ENCODE measurements at places on chromosomes 12 and 14. TPM values are rescaled to one million over a fixed set of nuclear protein-coding genes. Genes with fewer than 3 reads are reported as not detected.

The MMP14 gene
- total RNA-seq = 22.4 TPM

The SLC4A8 gene
- 2.6 TPM for total RNA-seq

The ARHGEF40 gene
- total RNA-seq = 13.0 TPM

The KRT73 gene
- not detected for total RNA-seq

The SYNE2 gene
- 94.2 TPM for total RNA-seq

The ADCY6 gene
- total RNA-seq = 48.3 TPM

The ACOT4 gene
- 4.9 TPM for total RNA-seq

The POTEG gene
- total RNA-seq = not detected

- DNase-seq = peak; percentile 5
These were observed 484.8 kb downstream of the EGLN3 start for GRCh38 chr14:33465846-33466700.

- no peak for DNase-seq
These were observed 179.9 kb upstream of the EEA1 start for GRCh38 chr12:93108985-93109384.

- DNase-seq = no peak
These were observed 10.0 kb downstream of the KNTC1 start for GRCh38 chr12:122537021-122537420.

GRCh38 chr12:26633591-26634210, 199.3 kb downstream of the ITPR2 start:
- no peak for DNase-seq

GRCh38 chr14:37597914-37598746, 2.7 kb downstream of the TTC6 start:
- DNase-seq = peak; percentile 67

- DNase-seq = no peak
These were observed 211.4 kb upstream of the TMEM132C start for GRCh38 chr12:128055567-128055966.

- no peak for DNase-seq
These were observed 74.3 kb downstream of the SUSD6 start for GRCh38 chr14:69685716-69686115.

- DNase-seq = no peak
These were observed 113.9 kb upstream of the MYL2 start for GRCh38 chr12:111034083-111034885.

DNA sequence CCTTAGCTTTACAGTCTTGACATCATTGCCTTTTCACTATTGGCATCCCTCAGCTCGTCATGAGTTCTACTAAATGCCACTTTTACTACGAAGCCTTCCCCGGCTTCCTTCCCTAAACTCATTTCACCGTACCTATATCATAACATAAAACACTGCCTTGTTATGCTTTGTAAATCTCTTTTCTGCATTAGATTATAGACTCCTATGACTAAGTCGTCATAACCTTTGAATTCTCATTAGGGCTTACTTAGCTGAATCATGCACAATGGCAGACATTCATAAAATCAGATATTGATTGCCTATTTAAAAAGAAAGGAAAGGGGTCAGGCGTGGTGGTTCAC, 21.0 kb downstream of the BTG1 start:
- DNase-seq = no peak

GRCh38 chr12:30905463-30906009, 21.0 kb upstream of the TSPAN11 start:
- DNase-seq = no peak

- no peak for DNase-seq
These were observed 167.9 kb downstream of the PHETA1 start for GRCh38 chr12:111201036-111201435.

DNA sequence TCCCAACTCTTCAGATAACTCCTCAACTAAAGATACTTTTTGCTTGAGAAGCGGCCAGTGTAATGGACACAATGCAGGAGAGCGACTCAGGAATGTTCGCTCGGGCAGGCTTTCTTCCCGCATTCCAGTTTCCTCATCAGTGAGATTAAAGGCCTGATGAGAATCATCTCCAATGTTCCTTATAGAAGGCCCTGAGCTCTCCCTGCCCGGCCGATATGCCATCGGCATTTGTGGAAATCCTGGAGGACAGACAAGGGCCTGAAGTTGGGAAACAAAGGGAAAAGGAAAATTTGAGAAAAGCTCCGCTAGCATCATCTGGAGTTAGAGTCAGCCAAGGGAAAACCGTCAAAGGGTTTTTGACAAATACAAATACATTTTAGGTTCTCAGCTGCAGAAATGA, 38.0 kb upstream of the FOXN3 start:
- no peak for DNase-seq

- DNase-seq = no peak
These were observed 51.0 kb downstream of the NINJ2 start for GRCh38 chr12:612293-612692.

DNA sequence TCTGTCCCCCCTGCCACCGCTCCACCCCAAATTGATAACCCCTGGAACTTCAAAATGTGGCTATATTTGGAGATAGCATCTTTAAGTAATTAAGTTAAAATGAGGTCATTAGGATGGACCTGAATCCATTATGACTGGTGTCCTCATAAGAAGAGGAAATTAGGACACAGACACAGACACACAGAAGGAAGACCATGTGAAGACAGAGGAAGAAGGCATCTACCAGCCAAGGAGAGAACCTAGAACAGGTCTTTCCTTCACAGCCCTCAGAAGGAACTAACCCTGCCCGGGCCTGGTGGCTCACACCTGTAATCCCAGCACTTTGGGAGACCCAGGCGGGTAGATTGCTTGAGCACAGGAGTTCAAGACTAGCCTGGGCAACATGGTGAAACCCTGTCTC, 3.6 kb upstream of the HRK start:
- DNase-seq = no peak

DNA sequence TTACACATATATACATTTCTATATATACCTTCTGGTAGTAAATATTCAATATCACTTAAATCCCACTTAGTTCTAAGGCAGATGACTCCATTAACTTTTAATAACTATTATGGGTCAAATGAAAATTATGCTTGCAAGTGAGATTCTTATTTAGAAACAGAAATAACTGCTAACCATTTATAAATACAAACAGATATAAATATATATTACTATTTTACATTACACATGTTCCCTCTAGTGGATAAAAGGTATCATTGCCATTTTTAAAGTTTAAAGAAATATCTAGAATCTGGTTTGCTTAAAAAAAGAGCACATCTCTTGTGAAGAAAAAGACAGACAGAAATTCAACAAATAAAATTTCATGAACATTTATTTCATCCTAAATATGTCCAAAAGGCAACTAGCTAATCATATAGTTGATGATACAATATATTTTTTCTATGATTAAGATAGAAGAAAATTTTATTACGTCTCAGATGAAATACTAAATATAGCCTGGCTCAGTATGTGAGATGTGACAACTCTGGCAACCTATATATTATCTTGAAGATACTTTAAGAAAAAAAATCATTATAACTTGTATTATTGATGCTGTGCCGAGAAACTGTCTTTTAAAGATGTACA, 11.7 kb upstream of the RAD51AP1 start:
- no peak for DNase-seq

DNA sequence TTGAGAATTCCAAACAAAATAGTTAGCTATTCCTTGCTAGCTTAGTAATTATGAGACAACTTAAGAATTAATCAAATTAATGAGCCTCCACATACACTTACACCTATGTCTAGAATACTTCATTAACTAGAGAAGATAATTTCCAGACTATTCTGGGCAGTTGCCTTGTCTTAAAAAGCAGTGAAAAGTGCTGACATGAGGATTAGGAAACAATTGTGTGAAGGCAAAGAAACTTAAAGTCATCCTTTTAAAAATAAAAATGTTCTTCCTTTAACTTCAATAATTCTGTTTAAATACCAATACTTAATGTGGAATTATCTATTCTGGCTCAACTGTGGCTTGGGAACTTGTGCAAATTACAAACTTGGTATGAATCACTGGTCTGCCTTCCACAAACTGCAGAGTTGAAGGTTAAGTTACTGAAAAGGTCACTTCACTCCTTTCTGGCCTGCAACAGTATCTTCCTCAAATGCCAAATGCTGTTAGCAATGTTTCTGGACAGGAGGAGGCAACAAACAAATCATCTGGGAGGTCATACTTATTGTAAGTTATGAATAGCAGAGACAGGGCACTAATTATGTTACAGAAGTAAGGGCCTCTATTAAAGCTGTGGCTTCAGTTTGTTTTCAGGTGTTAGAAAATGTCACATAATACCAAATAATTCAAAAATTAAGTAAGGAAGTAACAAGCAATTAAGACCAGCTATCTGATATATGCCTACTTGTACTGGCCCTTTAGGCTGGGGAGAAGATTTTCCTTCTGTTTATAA, 19.2 kb downstream of the PPTC7 start:
- no peak for DNase-seq

Data from PC-9 (cell line).